Stimulated activated CD4-positive, alpha-beta T cell treated with anti-CD3 and anti-CD28 coated beads, TNF-alpha, amount 100 ng/mL, for 48 hours (primary cell): ENCODE measurements at places on chromosomes 6 and 20.

DNA sequence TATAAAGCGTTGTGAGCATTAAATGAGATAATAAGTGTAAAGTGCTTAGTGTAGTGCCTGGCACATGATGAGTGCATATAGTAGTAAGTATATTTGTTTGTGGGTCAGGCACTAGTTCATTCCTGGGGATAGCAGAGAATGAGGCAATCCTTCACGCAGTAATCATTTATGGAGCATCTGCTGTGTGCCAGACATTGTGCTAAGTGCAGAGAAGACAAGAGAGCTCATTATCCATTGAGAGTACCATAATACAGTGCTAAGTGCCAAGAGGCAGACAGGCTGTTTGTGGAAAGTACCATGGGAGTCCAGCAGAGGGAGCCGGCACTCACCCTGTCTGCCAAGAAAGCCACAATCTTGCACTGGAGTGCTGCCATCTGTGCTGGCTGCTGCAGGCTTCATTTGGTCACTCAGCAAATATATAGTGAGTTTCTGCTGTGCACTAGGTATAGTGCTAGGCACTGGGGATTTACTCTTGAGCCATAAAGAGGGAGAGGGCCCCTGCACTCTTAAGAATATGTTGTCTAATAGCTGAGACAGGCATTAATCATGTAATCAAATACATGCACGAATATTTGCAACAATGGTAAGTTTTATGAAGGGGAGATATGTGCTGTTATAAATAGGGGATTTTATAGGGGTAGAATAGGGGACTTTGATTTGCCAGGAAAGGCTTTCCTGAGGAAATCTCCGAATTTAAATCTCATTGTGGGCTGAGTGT lies 12.9 kb upstream of the MROH8 start:
- peak; percentile 57 for DNase-seq

GRCh38 chr6:135096403-135097130 lies 41.9 kb upstream of the HBS1L start:
- no peak for DNase-seq

DNA sequence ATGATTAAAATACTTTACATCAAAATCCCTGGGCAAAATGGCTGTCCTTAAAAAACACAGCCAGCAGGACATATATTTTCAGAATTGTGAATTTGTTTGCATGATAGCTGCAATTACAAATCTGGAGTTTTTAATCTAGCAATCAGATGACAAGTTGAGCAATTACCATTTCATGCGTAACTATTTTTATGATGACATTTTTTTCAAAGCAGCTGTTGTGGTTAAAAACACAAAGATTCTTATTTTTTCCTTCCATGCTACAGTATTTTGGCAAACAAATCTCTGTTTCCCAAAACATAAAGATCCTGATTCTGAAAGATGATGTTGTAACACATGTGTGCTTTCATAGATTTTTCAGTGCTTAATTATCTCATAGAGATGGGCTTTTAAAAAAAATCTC lies 90.2 kb downstream of the PHACTR1 start:
- DNase-seq, result no peak

DNA sequence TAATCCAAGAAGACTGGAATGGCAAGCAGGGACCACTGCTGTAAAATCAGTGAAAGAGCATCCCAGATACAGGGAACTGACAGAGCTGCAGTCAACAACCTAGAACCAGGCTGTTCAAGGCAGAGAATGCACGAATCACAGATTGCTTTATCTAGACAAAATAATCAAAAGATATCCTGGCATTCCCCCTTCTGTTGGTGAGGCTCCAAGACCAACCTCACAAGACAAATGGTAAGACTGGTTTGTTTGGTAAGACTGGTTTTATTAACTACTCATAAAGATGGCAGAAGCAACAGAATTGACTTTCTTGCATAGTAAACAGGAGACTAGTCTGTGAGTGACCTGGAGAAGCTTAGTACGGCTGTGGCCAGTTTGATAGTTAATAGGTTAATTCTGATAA lies 88.8 kb upstream of the AHI1 start:
- no peak for DNase-seq

DNA sequence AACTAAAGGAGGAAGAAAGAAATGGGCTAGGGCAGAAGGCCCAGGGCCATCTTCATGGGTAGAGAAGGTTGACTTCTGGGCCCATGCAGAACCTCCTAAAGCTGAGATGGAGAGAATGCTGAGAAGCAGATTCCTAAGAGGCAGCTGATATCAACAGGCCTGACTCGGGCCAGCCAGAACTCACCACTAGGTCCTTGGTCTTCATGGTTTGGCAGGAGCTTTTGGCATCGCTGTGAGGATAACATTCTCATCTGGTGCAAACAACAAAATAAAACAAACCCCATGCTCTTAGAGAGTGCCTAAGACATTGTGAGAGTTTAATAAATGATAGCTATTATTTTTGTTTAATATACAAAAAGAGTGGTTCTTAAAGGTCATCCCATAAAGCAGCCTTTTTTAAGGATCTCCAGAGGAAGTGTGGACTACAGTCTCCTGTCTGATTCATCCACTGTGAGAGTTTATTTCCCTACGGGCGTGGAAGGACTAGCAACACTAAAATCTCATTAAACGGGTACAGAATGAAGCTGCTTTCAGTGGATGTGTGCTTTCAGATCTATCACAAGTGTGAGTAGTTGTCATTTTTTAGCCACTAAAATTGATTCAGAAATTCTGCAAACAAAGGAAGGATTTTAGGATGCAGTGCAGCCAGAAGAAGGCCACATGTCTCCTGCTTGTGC lies 160.0 kb downstream of the PLCB4 start:
- no peak for DNase-seq

- DNase-seq, result no peak
Measured at GRCh38 chr6:84763003-84763885, 1.2 kb downstream of the TBX18 start.

DNA sequence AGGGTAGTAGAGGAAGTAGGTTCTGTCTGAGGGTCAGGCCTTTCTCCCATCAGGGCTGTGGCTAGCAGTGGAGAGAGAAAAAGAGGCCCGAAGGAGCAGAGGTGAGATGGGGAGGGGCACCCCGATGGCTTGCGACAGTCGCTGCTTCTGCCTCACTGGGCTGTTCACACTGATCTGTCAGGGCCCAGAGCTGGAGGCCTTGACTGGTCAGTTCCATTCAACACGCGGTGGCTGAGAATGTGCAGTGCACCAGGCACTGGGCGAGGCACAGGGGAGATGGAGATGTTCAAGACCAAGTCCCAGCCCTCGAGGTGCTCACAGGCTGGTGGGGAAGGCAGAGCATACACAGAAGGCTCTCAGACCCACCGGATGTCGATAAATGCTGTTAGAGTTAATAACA lies 21.4 kb downstream of the SLC12A5 start:
- DNase-seq, result no peak

- no peak for DNase-seq
Measured at GRCh38 chr20:8661229-8661952, 407.5 kb upstream of the PLCB4 start.

- DNase-seq, result no peak
Measured at GRCh38 chr20:48728042-48728825, 99.6 kb downstream of the PREX1 start.

DNA sequence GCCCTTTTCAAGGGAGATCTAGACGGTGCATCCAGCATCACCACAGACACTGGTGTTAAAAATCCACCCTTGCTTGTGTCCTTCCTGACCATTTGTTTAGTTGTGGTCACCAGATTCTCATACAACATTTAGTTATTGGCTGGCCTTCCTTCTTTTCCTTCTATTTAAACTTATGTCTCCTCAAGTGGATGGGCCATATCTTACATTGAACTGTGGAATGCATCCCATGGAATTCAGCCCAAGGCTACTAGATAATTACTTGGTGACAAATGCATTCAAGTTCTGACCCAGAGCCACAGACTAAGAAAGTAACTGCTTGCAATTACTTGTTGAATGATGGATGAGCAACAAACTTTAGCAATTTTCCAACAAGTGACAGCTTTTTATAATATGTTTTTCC lies 198.9 kb upstream of the SSTR4 start:
- no peak for DNase-seq

DNA sequence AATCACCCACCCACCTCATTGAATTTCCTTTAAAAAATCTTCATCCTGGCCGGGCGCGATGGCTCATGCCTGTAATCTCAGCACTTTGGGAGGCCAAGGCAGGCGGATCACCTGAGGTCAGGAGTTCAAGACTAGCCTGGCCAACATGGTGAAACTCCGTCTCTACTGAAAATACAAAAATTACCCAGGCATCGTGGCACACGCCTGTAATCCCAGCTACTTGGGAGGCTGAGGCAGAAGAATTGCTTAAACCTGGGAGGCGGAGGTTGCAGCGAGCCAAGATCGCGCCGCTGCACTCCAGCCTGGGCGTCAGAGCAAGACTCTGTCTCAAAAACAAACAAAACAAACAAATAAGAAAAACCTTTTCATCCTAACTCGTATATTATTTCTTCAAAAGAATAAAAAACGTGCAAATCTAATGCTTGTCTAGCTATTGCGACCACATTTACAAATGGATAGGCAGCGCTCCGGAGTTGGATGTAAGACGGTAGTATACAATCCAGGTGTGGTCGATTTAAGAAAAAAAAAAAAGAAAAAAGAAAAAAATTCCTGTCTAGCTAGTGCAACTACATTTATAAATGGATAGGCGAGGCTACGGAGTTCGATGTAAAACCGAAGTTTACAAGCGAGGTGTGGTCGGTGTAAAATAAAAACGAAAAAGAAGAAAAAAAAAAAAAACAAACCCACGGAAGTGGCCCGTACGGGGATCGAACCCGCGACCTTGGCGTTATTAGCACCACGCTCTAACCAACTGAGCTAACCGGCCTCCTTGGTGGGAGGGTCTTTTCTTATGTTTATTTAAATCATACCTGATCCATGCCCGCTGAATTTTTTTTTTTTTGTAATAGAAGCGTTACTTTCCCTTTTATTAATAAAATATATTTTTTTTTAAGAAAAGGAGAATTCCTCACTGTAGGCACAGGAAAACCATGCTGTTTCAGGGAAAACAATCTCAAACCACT lies 70.7 kb upstream of the PRSS16 start:
- no peak for DNase-seq

DNA sequence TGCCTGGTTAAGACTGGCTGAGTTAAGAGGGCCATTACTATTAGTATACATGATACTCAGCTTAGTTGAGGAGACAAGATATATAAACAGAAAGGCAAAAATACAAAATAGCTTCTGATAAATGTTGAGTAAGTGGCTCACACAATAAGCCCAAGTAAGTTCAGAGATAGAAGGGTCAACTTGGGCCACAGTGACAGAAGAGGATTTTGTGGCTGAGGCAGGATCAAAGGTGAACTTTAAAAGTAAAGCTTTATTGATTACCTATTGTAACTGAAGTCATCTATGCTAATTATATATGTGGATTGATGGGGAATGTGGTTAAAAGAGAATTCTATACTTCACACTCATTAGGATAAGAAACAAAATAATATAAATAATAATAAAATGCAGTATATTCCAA lies 80.8 kb downstream of the PHACTR2 start:
- no peak for DNase-seq
